ENCODE measurements at places on chromosomes 5 and 9. TPM values are rescaled to one million over a fixed set of nuclear protein-coding genes. Genes with fewer than 3 reads are reported as not detected.

The KIF12 gene
- total RNA-seq, result not detected

The PCSK1 gene
- not detected for total RNA-seq

The SLU7 gene
- 55.7 TPM for total RNA-seq

The PCDHGB1 gene
- total RNA-seq, result not detected

The RNF180 gene
- not detected for total RNA-seq

The PALM2AKAP2 gene
- total RNA-seq, result 0.05 TPM

The BARHL1 gene
- not detected for total RNA-seq

The MSX2 gene
- total RNA-seq, result 0.28 TPM

The WNK2 gene
- 0.70 TPM for total RNA-seq

The SLC24A2 gene
- total RNA-seq, result not detected

The SMU1 gene
- 23.4 TPM for total RNA-seq

The UBE2R2 gene
- 58.1 TPM for total RNA-seq

The PCDHGB4 gene
- total RNA-seq, result not detected

The ANKRD18B gene
- 1.9 TPM for total RNA-seq

The SPINK7 gene
- total RNA-seq, result not detected

The GNA14 gene
- 0.29 TPM for total RNA-seq

The SLCO6A1 gene
- total RNA-seq, result not detected

The ZNF883 gene
- 0.89 TPM for total RNA-seq

The SNCB gene
- not detected for total RNA-seq

The SHISAL2B gene
- not detected for total RNA-seq

The TMEM215 gene
- not detected for total RNA-seq
